ENCODE measurements at places on chromosomes 6 and 20.

DNA sequence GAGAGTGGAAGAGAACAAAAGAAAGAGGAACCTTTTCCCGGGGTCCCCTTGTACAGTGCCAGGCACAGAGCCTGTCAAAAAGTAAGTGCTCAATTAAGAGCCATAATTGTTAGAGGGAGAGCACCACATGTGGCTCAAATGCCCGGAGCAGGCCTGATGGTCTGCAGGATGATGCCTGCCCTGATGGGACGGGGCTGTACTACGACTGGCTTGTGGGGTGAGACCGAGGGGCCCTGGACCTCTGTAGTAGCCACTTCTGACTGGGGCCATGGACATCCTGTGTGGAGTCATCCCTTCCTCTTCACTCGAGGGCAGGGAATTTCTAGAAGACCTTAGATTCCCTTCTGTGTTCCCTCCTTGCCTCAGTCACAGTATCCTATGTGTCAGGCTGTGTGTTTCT lies 47.9 kb downstream of the KCNK5 start:
- DNase-seq, result no peak

DNA sequence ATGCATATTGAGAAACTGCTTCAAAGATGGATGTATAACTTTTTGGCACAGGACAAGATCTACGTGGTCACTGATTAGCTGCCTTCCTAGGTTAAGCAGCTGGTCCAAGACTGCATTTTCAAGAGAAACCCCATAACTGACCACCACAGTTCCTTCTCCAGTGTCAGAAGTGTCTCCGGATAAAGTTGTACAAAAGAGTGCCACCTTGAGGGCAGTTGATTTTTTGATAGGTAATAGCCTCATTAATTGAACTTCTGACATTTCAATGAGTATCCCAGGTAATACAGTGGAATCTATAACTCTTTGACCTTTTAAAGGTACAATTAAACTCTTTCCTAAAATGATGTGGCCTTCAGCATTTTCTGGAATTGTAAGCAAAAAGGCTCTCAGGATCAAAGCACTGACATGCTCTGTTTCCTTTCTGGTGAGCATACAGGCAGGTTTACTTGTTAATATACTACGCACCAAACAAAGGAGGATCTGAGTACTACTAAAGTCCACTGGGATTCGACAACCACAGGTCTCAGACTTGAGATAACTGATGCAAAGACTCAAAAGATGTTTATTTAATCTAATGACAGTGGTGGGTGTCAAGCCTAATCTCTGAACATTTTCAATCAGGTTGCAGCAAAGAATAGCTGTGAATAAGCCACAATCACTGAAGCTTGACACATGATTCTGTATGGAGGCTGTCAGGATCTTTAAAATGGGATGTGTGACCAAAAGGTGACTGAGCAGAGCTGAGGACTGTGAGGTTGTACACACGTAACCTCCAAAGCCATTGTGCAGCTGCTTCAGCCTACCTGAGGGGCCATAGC lies 21.2 kb downstream of the MKKS start:
- DNase-seq, result no peak

DNA sequence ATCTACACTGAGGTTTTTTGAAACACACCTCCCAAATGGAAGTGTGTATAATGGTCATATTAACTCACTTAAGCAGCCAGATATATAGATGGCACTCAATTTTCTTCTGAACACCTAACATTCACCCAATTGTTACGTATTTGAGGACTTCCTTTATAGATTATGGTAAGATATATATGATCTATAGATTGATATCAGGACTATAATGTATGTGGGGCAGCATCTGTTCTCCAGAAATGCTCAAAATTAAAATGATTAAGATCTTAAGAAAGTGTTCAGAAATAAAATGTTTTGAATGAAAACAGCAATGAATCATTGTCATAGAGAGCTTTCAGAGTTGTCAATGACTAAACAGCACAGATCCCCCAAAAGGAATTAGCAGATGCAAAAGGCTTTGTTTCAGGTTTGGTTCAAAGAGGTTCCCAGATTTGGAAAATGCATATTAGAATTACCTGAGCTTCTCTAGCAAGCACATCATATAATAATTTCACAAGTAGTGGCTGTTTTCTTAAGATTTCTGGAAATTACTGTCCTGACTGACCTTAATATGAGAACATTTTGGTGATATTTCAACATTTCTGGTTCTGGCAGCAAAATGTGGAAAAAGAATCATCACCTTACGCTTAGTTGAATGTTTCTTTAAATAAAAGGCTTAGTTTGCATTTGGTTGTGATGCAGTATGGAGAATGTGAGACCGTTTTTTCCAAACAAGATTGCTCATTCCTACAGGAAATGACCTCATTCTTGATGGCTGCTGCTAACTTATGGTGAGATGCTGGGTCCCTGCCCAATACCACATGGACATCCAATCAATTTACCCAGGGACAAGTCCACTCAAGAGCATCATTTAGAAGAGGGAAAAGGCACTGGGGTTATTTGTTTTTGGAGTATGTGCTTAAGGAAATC lies 31.5 kb downstream of the TRAF3IP2 start:
- no peak for DNase-seq

DNA sequence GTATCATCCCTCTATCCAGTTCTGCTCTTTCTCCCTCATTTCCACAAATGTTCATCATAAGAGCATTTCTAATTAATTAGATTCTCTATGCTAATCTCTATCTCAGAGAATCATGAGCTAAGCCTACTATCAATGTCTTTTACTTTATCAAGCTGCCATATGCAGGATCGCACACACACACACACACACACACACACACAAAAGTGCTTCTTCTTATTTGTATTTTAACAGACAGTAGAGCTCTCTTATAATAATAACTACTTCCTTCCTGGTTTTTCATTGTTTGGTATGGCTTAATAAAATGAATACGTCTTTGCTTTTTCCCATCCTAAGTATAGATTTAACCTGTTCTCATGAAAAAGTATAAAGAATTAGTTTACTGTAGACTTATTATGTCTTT lies 170.2 kb downstream of the HAO1 start:
- no peak for DNase-seq

DNA sequence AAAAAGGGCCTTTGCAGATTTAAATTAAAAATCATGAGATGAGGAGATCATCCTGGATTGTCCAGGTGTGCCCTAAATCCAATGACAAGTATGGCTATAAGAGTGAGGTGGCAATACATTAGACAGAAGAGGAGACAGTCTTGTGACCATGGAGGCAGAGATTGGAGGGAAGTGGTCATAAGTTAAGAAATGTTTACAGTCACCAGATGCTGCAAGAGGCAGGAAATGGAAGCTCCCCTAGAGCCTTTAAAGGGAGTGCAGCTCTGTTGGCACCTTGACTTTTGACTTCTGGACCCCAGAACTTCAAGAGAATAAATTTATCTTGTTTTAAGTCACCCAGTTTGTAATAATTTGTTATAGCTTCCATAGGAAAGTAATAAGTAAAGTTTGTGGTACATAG lies 61.1 kb downstream of the HMGN3 start:
- DNase-seq, result no peak

GRCh38 chr6:41186031-41186562 lies 14.9 kb downstream of the TREML2 start:
- DNase-seq, result no peak

DNA sequence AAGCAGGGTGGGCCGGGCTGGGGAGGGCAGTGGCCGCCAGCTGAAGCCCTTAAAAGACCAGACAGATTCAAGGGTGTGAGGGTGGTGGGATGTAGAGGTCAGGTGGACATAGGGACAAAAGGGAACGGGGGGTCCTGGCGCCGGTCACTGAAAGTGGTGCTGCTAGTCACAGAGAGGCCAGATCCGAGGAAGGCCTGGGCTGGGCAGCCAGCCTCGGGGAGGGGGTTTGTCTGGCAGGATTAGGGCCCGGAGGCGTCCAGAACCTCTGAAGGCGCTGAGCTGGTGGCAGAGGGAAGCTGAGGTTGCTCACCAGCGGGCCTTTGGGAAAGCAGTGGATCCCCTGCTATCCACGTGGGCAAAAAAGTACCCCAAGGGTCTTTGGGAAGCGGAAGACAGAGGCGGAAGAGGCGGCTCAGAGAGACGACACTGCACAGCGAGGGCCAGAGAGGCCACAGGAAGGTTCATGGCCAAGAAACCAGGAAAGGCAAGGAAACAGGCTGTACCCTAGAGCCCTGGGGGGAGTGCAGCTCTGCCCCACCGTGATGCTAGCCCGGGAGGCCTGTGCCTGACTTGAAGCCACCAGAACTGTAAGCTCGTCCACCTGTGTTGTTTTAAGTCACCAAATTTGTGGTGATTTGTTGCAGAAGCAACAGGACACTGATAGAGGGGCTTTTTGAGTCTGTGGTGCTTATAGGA lies 106.0 kb downstream of the TMEM242 start:
- DNase-seq, result no peak

GRCh38 chr20:3037654-3038053 lies 5.8 kb upstream of the GNRH2 start:
- no peak for DNase-seq

GRCh38 chr20:37579106-37579505 lies 51.4 kb upstream of the BLCAP start:
- no peak for DNase-seq

DNA sequence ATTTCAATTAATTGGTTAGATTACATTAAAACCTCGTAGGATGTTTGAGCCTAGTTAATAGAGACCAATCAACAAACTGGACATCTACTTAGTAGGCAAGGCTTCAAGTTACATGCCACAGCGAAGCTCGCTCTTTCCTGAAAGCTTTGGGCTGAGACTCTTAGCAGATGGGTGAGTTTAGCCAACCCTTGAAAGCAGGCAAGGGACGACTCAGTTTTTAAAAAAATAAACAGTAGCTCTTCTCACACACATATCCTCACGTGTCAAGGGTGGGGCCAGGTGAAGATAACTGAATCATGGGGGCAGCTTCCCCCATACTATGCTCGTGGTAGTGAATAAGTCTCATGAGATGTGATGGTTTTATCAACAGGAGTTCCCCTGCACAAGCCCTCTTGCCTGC lies 775 bp downstream of the MTFR2 start:
- no peak for DNase-seq

GRCh38 chr6:56033401-56033800 lies 158.0 kb upstream of the BMP5 start:
- DNase-seq, result no peak

GRCh38 chr6:168536665-168537539 lies 95.9 kb downstream of the SMOC2 start:
- DNase-seq, result no peak

DNA sequence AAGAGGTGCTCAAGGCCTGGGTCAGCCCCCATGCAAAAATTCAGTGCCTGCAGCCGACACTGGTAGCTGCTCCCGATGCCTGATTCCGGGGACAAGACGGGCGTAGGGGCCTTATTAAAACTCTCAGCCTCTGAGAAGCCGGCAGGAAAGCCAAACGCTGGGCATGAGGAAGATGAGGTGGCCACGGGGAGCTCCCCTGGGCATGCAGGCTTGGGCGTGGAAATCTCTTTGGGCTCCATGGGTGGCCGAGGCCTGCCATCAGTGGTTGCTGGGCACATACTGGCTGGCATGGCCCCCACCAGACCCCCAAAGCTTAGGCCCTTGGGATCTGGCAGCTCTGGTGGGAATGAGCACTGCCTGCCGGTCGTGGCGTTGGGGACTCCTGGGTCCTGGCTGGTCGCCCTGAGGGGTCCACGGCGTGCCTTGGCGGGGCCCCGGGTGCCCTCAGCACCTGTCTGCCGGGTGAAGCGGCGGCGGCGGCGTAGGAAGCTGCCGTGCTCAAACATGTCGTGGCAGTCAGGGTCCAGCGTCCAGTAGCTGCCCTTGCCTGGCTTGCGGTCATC lies 586 bp downstream of the FOXS1 start:
- no peak for DNase-seq

DNA sequence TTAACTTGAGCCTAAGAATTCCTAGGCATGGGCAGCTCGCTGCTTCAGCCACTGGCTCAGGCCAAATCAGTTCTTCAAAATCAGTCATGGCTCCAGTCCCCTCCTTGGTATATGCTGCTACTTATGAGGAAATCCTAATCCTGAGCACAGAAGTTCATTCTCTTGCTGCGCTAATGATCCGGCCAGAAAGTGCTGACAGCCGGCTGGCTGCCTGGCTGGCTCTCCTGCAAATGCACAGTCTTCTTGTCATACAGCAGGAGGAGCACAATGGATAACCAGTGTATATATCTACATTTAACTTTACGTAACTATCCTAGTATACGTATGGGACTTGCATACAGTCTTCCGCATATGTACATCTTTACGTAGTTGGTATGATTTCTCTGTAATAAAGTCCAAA lies 500.8 kb downstream of the PRKN start:
- no peak for DNase-seq

DNA sequence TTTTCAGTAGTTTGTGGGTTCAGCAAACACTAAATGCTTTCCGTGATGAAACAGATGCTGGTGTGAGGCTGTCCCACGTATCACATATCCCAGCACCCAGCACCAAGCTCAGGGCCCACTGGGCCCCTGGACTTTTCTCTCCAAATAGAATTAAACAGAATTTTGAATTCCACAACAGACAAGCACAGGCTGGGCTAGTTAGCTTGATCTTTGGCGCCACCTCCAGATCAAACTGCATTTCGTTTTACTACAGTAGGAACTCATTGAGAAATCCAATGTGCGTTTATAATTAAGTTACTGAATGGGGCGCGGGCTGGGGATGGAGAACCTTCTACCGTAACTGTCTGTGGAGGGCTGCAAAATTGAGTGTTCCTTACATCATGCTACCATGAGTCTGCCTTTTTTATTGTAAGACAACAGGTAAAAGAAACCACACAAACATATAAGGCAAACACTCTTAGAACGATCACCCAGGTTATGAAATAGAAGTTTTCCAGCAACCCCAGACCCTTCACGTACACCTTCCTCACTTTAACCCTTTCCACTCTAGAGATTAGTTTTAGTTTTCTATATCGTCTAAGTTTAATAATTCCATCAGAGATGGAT lies 107.8 kb downstream of the ZFP64 start:
- peak; percentile 67 for DNase-seq

DNA sequence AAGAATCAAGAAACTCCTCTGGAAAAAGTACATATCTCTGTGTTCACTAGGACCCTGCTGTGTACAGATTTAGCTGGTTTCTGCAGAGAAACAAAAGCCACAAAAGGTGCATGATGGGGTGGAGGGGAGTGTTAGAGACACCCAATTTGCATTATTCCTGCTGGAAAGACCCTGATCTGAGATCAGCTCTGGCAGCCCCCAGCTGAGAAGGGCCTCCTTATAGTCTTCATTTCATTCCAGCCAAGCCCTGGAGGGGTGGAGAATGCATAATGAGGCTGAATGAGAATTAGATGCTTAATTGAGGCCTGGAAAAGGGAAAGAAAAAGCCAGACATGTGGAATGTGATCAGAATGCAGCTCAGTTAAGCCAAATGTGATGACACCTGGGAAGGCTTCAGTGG lies 545.6 kb downstream of the KIF16B start:
- DNase-seq, result no peak

DNA sequence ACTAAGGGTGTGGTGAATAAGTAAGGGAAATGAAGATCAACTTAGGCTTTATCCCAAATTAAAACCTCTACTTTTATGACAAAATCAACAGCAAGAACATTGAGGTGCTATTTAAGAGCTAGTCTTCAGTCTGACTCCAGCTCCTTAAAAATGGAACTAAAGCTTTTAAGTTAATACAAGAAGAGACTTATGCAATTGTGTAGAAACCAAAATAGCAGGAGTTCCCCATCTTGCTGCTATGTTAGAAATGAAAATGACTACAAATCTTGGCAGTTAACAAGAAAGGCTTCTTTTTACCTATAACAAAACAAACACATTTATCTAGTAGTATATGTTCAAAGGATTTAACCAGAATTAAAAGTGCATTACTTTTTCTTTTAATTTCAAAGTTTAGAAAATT lies 25.7 kb downstream of the HMGN3 start:
- DNase-seq, result no peak

Data from activated CD8-positive, alpha-beta memory T cell treated with anti-CD3 and anti-CD28 coated beads, Interleukin-2, amount 10 ng/mL, durations not matched to agents 7 days and 5 days (primary cell).